Activated T-cell treated with anti-CD3 and anti-CD28 coated beads, Interleukin-2, amount 50 U/mL, for 4 hours (primary cell): ENCODE measurements at places on chromosomes 16 and 17.

DNA sequence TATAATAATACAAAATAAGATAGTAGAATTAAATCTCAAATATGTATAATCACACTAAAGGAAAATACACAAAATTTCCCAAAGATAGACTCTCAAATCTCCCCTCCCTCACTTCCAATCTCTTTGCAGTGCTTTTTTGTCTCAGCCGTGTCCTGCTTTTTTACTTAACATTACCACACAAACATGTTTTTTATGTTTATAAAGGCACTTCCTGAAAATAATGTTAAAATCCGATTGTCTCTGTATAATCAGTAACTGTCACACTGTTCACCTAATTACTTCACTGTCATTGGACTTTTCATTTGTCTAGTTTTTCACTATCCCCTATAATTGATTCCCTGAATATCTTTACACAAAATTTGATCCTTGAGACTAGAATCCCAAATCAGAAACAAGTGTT lies 38.2 kb upstream of the ALDH3A2 start:
- no peak for DNase-seq

GRCh38 chr16:87496447-87496801 lies 3.6 kb upstream of the ZCCHC14 start:
- DNase-seq = no peak

DNA sequence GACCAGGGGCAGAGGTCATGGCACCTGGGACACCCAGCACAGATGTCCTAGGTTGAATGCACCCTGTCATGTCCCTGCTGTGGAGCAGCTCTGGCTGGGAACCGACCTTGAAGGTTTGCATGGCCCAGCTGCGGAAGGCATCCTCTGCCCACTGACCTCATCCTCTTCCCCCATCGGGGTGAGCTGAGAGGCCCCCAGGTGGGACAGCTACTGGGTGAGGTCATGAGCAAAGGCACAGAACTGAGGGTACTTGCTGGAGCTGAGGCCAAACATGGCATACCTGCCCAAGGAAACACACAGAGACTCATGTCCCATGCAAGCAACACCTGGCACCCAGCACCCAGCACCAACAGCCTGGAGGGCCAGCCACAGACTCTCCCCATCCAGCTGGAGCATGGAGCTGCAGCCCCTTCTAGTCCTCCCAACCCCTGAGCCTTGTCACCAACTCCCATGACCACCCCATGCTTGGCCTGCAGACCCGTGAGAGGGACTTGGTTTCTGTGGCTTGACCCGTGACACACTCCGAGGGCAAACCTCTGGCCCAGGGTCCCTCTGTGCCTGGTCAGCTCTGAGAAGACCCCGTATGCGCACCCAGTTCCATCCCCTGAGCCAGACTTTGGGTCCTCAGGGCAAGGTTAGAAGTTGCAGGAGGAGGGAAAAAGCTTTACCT lies 33.1 kb downstream of the LGALS9 start:
- DNase-seq = no peak

- DNase-seq = no peak
Observed at GRCh38 chr17:49637739-49638138, 40.2 kb downstream of the SPOP start.

DNA sequence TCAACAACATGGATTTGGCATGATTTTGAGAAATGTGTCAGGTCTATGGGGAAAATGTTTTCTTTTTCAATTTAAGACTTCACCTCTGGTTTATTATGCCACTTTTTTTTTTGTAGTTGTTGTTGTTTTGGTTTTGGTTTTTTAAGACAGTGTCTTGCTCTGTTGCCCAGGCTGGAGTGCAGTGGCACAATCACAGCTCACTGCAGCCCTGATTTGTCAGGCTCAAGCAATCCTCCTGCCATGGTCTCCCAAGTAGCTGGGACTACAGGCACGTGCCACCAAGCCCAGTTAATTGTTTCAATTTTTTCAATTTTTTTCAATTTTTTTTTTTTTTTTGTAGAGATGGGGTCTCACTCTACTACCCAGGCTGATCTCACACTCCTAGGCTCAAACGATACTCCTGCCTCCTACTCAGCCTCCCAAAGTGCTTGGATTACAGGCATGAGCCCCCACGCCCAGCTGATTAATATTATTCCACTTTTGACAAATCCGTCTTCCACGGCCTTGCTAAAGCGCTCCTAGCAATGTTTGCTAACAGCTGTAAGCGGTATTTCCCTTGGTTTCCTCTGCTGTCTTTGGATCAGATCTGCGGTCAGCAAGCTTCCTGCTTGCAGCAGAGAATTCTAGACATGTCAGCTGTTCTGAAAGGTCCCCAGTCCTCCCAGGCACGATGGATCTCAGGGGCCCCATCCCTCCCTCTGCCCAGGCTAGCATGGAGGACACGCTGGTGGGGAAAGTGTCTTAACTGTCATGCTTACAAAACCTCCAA lies 7.0 kb upstream of the MILR1 start:
- no peak for DNase-seq

GRCh38 chr16:48383877-48384519 lies 1.2 kb downstream of the SIAH1 start:
- no peak for DNase-seq

- DNase-seq = no peak
Observed at GRCh38 chr17:2065949-2066400, 11.1 kb downstream of the HIC1 start.

DNA sequence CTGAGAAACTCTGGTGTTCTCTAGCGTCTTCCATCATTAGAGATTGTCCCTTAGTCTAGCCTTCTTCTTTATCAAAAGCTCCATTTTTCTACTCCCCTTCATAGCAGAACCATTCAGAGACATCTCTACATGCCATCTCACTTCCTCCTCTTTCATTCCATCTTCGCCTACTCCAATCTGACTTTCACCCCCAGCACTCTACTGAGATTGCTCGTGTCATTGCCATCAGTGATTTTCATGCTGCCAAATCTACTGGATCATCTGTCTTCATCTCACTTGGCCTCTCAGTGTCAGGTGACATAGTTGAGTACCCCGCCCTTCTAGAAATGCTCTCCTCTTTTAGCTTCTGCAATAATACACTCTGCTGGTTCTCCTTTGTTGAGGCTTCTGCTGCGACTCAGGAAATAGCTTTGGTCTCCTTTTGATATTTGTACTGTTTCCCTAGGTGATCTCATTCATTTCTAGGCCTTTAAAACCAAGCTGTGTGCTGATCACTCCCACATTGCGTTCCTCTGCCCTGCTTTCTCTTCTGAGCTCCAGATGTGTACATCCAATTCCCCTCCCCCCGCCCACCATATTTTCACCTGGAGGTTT lies 119.1 kb downstream of the FTO start:
- no peak for DNase-seq

GRCh38 chr17:44794851-44795413 lies 35.2 kb downstream of the GJC1 start:
- no peak for DNase-seq

- no peak for DNase-seq
Observed at GRCh38 chr17:27980043-27980442, 62.4 kb upstream of the NLK start.

GRCh38 chr17:73474370-73474988 lies 162.7 kb upstream of the CDC42EP4 start:
- DNase-seq = no peak

DNA sequence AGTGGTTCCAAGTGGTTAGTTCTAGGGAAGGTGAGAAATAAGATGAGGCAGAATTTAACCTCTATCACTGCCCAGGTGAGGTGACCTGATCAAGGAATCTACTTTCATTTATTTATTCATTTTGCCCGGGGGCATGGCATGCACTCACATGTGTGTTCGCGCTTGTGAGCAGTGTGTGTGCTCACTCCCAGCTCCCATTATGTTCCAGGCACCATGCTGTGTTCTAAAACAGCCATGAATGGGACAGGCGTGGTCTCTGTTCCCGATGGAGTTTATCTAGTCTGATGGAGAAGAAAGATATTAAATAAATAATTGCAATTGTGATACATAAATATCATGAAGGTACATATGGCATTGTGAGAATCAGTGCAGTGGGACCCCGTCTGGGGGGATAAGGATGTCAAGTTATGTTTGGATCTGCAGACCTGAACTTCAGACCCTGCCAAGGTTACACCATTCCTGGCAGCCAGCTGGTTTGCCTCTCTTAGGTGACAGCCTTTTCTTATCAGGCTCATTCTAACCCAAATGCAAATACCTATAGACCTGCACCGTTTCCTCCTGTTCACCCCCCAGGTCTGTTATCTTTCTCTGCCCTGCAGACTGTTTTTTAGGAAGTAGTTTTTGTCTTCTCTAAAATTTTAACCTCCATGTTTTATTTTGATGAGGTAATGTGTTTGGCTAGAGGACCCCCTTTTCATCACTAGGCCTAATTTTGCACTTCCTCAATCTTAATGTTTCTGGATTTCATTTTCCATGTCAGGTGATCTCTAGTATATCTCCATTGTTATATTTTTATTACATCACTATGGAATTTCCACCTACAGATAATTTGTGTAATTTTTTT lies 11.8 kb downstream of the CYB5B start:
- no peak for DNase-seq

- DNase-seq = no peak
Observed at GRCh38 chr17:46733837-46734475, 84.5 kb downstream of the WNT3 start.
